ENCODE measurements at places on chromosomes 5 and 9. TPM values are rescaled to one million over a fixed set of nuclear protein-coding genes. Genes with fewer than 3 reads are reported as not detected.

- no peak for DNase-seq
Observed at GRCh38 chr9:78028926-78029325, 2.7 kb downstream of the GNAQ start.

DNA sequence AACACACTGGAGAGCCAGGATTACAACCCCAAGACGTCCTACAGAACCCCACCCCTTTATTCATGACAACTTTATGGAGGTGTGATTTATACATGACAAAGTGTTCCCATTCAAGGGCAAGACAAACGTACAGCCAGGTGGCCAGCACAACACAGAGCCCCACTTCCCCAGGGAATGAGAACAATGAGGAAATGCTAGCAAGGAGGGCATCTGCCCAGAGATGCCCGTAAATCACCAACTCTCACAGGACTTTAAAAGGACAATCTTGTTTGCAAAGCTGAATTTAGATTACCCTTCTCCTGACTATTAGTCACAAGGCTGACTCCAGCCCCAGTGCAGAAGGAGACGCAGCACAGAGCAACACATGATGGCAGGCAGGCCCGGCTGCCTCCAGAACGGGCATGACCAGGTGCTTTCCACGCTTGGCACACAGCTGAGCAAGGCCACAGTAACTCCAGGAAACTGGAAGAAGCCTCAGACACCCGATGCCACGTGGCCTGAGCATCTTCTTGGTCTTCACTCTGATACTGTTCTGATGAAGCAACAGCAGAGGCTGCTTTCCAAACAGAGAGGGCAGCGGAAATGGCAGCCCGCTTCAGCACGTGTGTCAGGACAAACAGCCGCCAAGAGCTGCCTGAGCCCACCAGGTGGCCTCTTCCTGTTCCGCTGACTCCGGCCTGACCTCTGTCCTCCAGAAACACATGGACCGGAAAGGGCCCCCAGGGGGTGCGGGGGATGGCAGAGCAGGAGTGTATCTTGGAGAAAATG is 51.4 kb downstream of the ROR2 start:
- no peak for DNase-seq

DNA sequence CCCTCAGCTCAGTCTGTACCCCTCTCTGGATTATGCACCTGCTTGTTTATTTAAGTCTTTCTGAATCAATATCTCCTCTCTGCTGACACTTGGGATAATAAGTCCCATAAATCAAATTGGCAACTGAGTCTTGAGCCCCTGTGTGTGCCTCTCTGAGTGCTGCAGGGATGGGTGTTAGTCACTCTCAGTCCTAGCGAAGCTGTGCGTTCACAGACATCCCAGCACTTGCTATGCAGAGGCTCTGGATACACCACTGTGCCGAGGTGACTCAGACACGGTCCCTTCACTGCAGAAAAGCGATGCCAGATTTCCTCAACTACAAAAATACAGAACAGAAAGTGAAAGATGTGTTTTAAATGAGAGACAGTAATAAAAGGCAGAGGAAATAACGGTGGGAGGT is 4.1 kb upstream of the KCNMB1 start:
- DNase-seq, result peak; percentile 53

Gene PLPP7
- not detected for total RNA-seq

DNA sequence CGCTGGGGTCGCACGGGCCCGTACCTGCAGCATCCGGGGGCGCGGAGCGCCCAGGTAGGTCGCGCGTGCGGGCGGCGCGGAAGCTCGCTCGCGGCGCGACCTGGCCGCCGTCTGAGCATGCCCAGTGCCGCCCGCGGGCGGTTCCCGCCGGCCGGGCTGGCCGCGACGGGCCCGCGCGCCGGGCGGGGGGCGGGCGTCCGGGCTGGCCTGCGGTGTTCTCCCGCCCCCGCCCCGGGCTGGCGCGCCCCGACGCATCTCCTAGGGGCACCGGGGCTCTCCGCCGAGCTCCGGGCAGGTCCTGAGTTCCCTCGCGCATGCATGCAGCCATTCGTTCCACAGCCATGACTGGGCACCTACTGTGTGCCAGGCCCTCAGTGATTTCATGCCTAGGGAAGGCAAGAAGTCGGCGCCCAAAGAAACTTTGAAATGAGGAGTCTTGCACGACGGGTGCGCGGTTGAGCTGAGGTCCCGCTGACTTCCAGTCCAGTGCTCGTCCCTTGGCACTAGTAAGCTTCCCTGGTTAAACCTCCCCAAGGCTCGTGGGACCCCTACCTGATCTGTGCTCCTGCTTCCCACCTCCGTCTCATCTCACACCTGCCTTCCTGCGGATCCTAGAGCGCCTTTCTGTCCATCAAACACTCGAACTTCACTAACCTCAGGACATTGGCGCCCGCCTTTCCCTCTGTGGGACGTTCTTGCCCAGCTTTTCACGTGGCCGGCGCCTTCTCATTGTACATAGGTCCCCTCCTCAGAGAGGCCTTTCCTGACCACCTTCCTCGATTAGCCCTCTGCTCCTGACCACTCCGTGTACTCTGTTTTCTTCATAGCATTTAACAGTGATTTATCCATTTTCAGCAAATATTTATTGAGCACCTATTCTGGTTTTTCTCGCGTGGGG is at the start of gene PTPN3:
Gene PTPN3 (minus strand): TSS at position 113 of the 898 bp plus-strand sequence. CDS start 34,873 bp downstream, outside the sequence.
- no peak for DNase-seq

DNA sequence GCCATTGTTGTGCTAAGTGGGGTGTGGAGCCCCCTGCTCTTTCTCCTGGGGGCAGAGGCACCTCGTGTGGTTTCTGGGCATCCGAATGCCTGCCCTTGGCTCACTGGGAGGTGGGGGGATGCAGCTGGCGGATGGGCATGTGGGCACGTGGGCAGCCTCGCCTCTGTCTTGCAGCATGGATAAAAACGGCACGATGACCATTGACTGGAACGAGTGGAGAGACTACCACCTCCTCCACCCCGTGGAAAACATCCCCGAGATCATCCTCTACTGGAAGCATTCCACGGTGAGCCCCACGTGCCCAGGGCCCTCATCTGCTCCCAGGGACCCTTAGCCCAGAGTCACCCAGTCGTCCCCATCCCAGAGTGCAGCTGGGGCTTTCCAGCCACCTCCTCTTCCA is 25.3 kb downstream of the PTGES2 start:
- no peak for DNase-seq

Gene SIT1
- 155 TPM for total RNA-seq

Gene PAEP
- total RNA-seq, result not detected

- DNase-seq, result no peak
Observed at GRCh38 chr5:54985301-54986268, at the start of gene ESM1. Gene ESM1 (minus strand): TSS chr5:54985593. CDS start chr5:54985517, 76 bp downstream.

DNA sequence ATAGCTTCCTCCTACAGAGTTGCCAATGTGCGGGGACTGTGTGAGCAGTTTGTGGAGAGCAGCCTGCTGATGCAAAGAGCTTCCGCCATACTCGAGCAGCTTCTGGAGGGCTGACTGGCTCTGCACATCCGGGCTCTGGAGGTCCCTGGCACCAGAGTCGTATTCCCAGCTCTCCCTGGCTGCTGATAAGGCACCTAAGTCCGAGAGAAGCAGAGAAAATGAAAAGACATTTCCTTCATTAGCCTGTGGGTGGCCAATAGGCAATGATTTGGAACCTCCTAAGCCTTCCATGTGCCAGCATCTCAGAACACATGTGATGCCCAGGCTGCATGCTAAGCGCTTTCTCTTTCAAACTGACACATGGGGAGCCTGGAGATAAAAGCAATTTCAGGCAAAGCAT is 94.3 kb downstream of the TSSK1B start:
- no peak for DNase-seq

DNA sequence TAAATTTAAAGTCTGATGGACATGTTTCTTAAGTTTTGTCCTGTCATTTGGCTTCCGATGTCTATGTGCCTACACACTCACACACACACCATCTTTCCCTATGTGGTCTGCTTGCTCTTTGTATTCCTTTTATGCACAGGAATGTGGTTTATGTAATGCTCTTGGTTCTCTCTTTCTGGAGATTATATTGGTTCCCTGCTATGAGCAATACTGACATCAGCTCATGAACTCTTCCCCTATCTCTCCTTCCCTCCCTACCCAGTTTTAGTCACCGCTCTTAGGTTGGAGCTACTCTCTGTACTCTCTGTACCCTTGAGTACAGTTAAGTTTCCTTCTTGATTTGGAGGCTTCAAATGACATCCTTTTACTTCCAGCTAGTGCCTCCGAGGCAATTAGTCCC is 77.9 kb upstream of the MVB12B start:
- DNase-seq, result no peak

DNA sequence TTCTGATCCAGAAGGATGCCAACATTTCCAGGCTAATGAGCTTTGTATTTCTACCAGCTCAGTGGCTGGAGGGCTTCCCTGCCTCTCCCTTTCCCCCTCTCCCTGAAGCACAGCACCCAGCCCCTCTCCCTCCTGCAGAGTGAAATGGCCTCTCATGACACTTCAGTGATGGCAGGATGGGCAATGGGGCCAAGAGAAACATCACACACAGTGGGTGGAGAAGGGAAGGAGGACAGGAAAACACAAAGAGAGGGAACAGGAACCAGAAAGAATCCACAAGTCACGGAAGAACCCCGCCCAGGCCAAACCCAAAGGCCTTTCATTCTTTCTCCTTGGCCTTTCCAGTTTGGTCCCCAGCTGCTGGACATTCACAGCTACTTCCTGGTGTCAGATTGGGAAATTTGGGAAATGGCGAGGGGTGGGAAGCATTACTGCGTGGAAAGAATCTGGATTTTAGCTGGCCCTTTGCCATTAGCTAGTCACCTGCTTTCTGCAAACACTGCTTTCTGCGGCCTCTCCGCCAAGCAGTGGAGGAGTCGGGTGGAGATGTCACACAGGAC is 82.6 kb downstream of the GLDC start:
- DNase-seq, result no peak

Gene TCF7
- 7.9 TPM for total RNA-seq

DNA sequence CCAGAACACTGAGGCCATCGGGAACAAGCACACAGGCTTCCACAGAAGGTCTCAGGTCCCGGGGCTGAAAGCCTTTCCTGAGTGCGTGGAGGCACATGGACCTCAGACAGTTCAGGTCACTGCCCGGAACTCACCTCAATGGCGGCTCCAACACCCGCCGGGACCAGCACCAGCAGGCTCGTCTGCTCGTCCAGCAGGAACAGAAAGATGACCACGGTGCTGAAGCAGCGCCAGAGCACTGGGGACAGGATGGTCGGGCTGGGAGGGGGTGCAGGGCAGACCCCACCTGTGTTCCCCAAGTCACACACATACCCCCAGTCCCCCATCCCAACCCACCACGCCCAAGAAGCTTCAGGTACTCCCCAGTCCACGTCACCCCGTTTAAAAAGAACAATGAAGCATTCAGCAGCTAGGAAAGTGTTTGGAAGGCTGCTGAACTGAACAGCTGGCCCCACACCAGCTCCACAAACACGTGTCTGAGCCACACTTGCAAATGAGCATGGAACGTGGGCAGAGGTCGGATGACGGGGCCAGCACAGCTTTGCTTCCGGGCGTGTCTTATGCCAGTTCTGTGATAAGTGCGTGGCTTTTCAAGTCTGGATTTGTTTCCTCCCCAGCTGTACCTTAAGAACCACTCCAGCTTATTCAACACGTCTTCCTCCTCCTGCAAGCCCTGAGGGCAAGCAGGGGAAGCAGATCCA is 14.6 kb downstream of the CLPTM1L start:
- no peak for DNase-seq

Gene TTLL11
- total RNA-seq, result 2.5 TPM

DNA sequence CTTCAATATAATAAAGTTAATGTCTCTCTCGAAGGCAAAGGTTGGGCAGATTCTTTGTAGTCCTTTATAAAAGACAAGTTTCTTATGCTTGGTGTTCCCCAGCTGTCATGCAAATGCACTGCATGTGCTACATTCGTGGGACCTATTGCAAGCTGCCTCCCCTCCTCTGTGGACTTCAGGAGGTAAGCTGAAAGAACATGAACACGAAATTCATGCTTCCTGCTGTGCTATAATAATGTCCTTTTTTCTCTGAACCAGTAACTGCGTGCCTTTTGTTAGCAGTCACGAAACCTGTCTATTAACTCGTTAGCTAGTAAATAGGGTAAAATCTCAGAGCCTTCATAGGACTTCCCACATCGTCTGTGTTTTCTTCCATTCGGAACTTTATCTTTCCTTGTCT is 363.5 kb downstream of the CDH9 start:
- DNase-seq, result no peak

All from activated CD8-positive, alpha-beta memory T cell treated with anti-CD3 and anti-CD28 coated beads, Interleukin-2, amount 10 ng/mL, durations not matched to agents 7 days and 5 days (primary cell).